ENCODE measurements at places on chromosomes 4 and X.
A peak's percentile ranks its signal among the peaks of the same experiment; 100 is the strongest.

GRCh38 chrX:130575831-130576389, 174.1 kb downstream of the RBMX2 start:
- peak; percentile 26 for DNase-seq

DNA sequence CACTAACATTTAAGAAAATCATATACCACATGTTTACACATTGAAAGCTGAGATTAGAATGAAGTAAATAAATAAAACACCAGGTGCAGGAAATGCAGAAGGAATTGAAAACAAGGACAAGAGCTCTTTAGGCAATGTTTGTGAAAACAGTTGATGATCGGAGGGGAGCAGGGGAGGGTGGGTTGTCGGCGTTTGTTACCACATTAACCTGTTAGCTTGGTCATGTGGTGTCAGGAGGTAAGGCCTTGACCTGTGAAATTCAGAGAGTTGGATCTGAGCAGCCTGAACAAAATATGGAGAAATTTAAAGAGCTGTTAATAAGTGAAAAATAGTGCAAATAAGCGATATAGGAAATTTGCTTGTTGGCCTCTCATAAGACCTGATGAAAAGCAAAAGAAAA, 759.9 kb downstream of the PDHA2 start:
- DNase-seq: no peak

- no peak for DNase-seq
These were observed 21.8 kb upstream of the JAKMIP1 start for GRCh38 chr4:6221851-6222760.

DNA sequence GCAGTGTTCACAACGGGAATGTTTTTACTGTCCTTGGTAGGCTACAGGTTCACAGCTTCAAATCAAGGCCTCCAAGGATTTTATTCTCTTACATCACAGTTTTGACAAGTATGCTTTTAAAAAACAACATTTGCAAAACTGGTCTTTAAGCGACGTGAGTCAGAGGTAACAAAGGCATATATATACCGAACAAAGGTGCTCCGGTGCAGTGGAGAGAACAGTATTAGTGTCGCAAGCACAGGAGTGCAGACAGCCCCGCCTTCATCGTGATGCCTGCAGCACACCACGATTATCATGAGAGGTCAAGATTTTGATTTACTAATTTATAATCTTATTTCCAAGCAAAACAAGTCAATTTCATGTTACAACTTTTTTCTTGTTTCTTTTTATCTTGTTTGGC, 90.8 kb downstream of the GATB start:
- DNase-seq: no peak

- no peak for DNase-seq
These were observed 60.1 kb upstream of the NAP1L5 start for GRCh38 chr4:88757776-88758175.

DNA sequence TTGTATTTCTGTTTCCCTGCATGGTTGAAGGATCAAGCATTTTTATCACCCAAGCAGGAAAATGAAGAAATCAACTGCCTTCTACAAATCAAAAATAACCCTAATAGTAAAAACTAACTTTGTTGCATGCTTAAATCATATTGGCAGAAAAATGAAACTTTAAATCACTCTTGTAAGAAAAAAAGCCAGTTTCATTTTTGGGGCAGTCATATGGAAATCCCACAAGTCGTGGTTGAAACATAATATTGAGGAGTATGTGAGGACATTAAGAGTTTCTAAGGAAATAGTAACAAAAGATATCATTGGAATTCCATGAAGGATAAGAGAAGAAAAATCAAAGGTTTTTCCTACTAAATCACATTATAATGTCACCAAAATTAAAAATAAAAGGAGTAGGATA, 8.4 kb downstream of the TEC start:
- no peak for DNase-seq

GRCh38 chr4:107818301-107818910, 6.3 kb upstream of the SGMS2 start:
- DNase-seq: peak; percentile 71

GRCh38 chrX:37646254-37646653, 39.3 kb upstream of the XK start:
- no peak for DNase-seq

DNA sequence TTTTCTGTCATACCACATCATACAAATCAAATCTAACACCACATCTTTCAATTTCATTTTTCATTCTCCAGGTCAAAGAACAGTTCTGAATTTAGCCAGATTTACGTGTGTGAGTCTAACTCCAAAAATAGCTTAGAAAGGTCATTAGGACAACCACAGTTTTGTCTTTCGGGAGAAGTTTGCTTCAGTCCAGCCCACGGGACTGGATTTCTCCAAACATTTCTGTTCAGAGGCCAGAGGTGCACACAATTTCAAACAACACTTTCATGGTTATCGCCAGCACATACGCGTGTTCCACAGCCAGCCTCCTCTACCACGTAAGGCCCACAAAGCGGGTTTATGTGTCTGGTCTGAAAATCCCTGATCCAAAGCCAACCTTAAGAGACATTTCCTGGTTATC, 65.9 kb downstream of the VEGFC start:
- DNase-seq: no peak

DNA sequence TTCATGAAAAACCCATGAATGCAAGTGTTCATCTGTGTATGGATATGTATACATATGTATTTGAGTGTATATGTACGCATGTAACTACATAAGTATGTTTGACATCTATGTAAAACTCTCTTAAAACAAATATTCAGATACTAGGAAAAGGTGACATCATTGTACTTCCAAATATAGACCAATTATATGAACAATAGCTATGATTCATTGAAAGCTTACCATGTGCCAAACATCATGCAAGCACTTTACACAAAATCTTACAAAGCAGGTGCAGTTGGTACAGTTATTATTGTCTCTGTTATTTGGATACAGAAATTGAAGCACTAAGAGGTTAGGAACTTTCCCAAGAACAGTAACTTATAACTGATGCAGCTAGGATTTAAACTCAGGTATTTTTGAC, 21.4 kb downstream of the MAGEB17 start:
- no peak for DNase-seq
